BJ (cell line): ENCODE measurements at places on chromosomes 1 and 21.

GRCh38 chr21:32456497-32456918 lies 44.0 kb downstream of the EVA1C start:
- peak; percentile 44 for DNase-seq

GRCh38 chr1:115337633-115338456 lies at the start of gene NGF:
NGF (minus strand) TSS chr1:115338249; CDS start chr1:115286795, 51,454 bp downstream.
- no peak for DNase-seq

- DNase-seq: no peak
Observed at GRCh38 chr1:98331243-98331642, 330.3 kb upstream of the SNX7 start.

- no peak for DNase-seq
Observed at GRCh38 chr1:109644670-109645069, 11.2 kb upstream of the GSTM4 start.

DNA sequence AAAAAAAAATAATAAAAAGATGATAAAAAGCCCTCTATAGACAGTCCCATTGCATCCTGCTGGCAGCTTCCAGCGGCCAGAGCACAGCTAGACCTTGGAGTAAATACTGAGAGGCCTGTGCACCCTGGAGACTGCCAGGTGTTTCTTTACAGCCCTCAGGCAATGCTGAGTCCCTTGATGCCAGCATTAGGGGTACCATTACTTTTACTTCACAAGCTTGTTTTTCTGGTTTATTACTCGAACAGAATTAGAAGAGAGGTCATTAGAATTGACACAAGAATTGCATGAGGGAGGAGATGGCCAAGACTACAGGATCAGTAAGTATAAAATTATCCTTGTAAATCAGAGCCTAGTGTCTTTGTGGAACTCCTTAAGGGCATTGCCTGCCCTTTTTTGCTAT lies 43.6 kb downstream of the AKNAD1 start:
- DNase-seq: no peak

DNA sequence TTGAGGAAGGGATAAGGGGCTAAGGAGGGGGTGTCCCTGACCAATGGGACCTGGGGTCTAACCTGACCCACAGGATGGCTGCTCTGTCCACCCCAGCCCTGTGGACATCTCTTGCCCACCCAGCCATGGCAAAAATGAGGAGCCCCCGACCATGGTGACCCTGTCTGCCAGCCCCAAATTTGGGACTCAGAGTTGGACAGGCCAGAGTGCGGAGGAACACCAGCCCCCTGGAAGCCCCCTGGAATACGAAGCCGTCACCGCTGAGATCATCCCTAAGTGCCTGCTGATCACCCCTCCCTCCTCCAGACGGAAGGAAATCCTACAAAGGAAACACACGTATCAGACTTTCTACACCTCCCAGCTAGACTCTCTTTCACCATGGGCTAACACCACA lies 119.3 kb downstream of the SIK1 start:
- no peak for DNase-seq

- DNase-seq: no peak
Observed at GRCh38 chr1:91308544-91308943, 96.1 kb downstream of the HFM1 start.
